ENCODE measurements at places on chromosomes 6 and 20. TPM values are rescaled to one million over a fixed set of nuclear protein-coding genes. Genes with fewer than 3 reads are reported as not detected.

The NHLRC1 gene
- polyA plus RNA-seq = 1.1 TPM

DNA sequence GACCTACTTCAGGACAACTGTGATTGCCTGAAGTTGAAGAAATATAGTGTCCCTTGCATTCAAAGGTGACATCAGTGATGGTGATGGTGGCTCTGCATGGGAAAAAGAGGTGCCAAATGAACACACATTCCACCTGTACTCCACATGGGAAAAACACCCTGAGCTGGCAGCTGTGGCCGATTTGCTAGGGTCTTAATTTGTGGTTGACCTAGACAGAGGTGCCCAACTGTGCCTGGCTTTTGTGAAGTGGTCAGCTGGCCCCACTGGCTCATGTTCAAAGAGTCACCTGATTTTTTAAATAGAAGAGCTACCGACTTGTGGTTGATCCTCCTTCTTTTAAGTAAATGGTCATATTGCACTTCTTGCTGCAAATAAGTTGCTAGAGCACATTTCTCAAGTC, 7.6 kb upstream of the GCNT2 start:
- H3K4me3 ChIP-seq = no peak overlapping the region
- no peaks in the 10 kb centered on the region for H3K27me3 ChIP-seq
- H3K4me1 ChIP-seq = no peaks in the 10 kb centered on the region
- H3K36me3 ChIP-seq = no peaks in the 10 kb centered on the region

DNA sequence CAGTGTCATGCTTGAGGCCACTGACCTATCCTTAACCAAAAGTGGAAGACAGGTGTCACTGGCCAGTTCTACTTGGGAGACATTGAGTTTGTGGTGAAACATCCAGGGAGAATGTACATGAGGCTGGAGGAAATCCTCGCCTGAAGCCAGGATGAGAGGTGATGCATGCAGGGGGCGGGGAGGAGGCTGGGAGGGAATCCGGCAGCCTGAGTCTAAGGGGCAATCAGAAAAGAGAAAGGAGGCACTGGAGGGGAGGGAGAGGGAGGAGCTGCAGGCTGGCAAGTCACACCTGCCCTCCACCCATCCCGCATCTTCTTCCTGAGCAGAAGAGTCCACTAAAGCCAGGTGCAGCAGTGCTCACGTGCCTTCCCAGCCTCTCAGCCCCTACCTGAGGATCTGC, 14.9 kb upstream of the DDO start:
- no peak overlapping the region for H3K27ac ChIP-seq
- DNase-seq = no peak
- no peak overlapping the region for H3K4me3 ChIP-seq
- peaks cover 14% of the 10 kb centered on the region for H3K27me3 ChIP-seq
- H3K4me1 ChIP-seq = no peaks in the 10 kb centered on the region

DNA sequence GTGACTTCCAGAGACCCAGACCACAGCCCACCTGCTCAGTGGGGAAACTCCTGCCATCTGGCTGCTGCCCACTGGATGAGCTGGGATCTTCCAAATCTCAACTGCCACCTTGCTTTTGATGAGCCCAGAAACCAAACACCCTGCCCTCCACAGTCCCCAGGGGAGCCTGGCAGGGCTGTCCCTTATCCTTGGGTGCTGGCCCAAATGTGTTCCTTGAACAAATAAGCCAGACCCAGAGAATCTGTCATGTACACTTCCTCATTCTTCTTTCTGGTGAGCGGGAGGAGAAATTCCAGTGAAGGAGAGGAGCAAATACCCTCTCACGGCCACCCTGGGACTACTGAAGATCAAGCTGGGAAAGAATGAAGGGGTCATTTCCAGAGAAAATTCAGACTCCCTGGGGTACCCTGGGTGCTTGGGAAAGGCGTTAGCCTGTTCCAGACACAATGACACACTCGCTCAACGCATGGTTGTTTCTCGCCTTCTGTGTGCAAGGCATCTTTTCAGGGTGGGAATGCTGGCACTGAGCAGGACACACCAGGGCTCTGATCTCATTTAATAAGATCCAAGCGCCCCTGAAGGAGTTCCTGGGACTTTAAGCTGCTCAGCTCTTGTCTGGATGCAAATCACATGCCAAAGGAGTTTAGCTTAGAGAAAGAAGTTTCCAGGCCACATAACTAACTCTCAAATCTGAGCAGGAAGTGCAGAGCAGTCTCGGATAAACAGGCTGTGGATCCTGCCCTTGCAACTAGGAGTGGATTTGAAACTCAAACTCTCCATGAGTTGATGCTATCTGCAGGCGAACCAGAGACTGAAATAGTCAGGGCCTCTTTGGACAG, 38.5 kb downstream of the PXDC1 start:
- H3K27ac ChIP-seq = no peak overlapping the region
- no peaks in the 10 kb centered on the region for H3K4me1 ChIP-seq
- no peak for DNase-seq
- H3K36me3 ChIP-seq = no peaks in the 10 kb centered on the region
- no peaks in the 10 kb centered on the region for H3K27me3 ChIP-seq
- H3K4me3 ChIP-seq = no peak overlapping the region

GRCh38 chr6:166262743-166263515, 45.3 kb downstream of the PRR18 start:
- H3K27ac ChIP-seq = no peak overlapping the region
- no peak overlapping the region for H3K4me3 ChIP-seq
- H3K27me3 ChIP-seq = no peaks in the 10 kb centered on the region
- H3K4me1 ChIP-seq = no peaks in the 10 kb centered on the region

DNA sequence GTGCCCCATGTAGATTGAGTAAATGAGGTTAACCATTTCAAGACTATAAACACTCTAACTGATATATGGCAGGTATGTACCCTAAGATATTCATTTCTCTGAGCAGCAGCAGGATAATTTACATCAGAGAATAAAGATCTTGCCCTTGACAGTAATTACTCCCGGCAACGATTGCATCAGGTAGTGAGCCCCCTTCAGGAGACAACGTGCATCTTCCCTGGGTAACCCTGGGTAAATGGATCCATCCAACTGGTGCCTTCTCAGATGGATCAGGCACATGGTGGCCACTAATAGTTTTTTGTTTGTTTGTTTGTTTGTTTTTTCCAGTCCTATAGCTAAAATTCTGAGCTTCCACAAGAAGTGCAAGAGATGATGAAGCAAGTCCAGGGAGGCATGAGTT, 469.4 kb upstream of the SLC35B3 start:
- H3K36me3 ChIP-seq = no peaks in the 10 kb centered on the region
- H3K4me3 ChIP-seq = no peak overlapping the region
- DNase-seq = no peak
- H3K4me1 ChIP-seq = no peaks in the 10 kb centered on the region
- H3K27me3 ChIP-seq = no peaks in the 10 kb centered on the region

DNA sequence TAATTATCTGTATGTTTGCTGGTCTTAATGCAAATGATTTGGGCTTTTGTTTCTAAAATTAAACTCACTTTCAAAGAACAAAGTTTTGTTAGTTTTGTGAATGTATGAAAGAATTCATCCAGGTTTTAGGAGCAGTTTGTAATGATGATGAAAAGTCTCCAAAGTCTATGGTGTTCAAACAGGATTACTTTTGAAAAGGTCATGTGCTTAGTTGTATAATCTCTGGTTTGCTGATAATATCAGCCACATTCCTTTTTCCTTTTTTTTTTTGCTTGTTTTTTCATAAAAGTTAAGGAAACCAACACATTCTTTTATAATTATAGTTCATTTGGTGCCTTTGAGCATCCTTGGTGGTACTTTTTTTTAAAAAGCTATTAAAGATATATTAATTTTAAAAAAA, 88.9 kb downstream of the RTN4IP1 start:
- no peak overlapping the region for H3K4me3 ChIP-seq
- no peaks in the 10 kb centered on the region for H3K4me1 ChIP-seq
- H3K27me3 ChIP-seq = no peaks in the 10 kb centered on the region
- no peak for DNase-seq
- no peak overlapping the region for H3K27ac ChIP-seq
